NCI-H82 (cell line): ENCODE measurements at places on chromosomes 1 and 21.

DNA sequence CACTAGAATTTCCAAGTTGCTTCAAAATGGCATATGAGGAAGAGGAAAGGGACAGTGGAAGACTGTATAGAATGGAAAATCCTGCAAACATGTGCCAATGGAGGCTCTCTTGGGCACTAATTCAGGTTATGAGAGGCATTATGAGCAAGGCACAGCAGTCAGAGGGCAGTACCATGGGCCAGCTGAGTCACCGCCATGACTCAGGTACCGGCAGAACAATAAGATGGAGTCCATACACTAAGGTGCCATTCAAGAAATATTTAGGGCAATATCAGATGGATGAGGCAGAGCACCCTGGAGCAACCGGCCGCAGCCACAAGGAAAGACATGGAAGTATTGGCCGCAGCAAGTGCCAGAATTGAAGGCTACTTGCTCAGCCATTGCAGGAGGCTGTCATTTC, 25.6 kb upstream of the VAV3 start:
- DNase-seq: no peak

- DNase-seq: no peak
These were observed 1.7 kb upstream of the DYNLT5 start for GRCh38 chr1:66750577-66750976.

DNA sequence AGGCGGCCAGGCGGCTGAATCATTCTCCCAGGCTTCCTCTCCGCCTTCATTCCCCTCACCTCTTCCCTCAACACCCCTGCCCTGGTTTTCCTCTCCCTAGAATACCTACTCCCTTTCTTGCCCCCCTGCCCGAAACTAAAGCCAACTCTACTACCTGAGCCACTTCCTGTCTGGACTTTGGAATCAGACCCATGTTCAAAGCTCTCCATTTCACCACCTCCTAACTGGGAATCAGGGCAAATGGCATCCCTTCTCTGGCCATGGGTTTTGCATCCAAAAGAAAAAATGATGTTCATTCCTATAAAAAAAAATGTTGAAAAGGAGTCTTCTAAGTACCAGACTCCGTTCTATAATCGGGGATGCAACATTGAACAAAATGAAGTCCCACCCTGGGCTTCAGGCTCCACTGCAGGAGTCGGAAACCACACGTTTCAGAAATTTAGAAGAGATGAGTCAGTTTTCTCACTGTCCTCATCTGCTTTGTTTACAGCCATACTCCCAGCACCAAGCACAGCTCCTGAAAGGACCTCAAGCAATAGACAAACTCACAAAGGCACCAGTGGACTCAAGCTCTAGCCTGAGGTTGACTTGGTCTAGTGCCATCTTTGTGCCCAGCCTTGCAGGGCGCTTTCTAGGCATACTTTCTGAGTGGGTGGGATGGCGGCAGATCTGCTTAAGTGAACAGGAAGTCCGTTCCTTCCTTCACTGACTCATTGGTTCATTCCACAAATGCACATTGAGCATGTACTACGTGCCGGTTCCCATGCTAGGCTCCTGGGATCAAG, 176.2 kb downstream of the IGSF21 start:
- no peak for DNase-seq

DNA sequence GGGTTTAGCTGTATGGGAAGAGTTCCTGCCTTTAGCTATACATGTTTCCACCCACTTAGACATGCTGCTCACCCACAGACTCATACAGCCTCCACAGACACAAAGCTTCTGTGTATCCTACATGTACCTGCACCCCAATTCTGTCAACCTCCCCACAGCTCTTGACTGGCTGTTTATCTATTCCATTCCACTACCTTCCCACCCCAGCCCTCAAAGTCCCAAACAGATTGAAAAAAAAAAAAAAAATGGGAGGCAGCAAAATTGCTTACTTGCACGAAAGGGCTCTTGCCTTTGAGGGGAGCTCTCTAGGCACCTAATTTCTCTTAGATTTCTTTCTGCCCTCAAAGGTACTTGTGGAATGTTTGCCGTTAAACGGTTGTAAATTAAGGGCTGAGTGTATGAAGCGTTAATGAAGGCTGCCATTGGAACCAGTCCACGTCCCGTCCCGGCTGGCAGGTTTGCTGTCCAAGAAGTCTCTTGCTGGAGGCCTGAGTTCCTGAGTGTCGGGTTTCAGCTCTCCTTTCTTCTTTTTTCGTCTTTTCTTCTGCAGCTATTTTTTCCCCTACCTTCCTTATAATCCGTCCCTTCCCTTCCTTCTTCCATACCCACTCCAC, 43.6 kb downstream of the PBX1 start:
- DNase-seq: peak; percentile 32

DNA sequence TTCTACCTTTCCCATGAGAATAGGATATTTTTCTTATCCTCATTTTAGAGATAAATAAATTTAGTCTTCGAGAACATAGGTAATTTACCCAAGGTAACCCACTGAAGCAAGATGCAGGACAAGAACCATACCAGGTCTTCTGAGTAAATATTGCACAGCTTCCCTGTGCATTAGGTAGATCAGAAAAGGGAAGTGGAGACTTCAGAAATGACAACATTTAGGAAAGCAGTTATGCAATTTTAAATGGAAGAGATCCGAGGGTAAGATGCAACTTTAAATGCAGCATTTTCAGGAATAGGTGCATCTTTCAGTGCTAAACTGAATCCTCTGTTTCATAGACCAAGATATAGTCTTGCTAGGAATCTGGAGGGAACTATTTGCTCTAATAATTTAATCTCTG, 206.4 kb upstream of the SGIP1 start:
- no peak for DNase-seq

- no peak for DNase-seq
These were observed 47.5 kb upstream of the NTPCR start for GRCh38 chr1:232902774-232903350.

DNA sequence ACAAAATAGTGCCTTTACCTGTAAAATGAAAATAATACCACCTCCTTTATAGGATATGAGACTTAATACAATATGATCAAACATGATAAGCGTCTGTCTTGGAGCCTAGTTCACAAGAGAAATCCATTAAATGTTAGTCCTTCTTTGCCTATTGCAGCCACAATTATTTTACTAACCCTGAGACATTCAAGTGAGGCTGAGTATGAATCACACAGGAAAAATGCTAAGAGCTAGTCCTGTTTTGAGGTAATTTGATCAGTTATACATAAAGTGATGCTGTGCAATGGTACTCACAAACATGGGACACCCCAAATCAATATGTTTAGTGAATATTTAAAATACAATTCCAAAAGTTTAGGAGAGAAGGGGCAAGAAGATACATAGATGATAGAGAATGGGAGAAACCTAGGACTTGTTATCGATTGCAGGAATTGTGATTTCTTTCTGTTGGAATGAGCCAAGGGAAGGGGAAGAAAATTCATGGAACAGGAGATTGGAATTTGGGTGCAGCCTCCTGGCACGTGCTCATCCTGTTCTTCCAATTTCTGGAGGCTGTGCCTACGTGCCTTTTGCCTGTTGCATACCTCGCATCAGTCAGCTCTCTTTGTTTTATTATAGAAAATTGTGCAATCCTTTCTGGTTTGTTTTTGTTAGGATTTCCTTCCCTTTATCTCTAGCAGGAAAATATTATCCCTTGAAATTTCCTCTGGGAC, 39.9 kb upstream of the BACH1 start:
- no peak for DNase-seq

- DNase-seq: peak; percentile 49
These were observed at the start of gene CSF1 for GRCh38 chr1:109910123-109910962. CSF1 (plus strand) TSS chr1:109910849; CDS start chr1:109911024, 175 bp downstream.

GRCh38 chr1:96473791-96474434, 247.7 kb upstream of the PTBP2 start:
- DNase-seq: no peak

- DNase-seq: peak; percentile 15
These were observed 22.4 kb upstream of the ZFYVE9 start for GRCh38 chr1:52119301-52120079.

GRCh38 chr21:38140207-38140903, 116.4 kb upstream of the KCNJ15 start:
- DNase-seq: peak; percentile 94

DNA sequence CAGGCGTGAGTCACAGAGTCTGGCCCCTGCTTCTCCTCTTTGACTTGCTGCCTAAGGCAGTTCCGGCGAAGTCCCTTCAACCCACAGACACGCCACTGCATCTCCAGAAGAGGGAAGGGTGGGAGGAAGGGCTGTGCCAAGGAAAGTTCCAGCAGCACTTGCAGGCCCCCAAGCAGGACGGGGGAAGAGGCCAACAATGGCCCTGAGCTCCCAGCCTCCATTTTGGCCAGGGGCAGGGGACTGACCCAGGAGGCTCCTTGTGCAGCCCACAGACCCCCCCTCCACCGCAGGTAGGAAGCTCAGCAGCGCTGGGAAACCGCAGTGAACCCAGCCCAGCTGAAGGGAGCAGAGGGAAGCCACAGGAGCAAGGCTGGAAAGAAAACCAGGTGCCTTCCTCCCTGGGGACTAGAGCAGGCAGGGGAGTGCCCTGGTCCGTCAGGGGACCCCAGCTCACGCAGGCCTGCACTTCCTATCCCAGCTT, 35.4 kb downstream of the ACOT7 start:
- DNase-seq: no peak

GRCh38 chr1:241990040-241990439, 8.9 kb downstream of the MAP1LC3C start:
- peak; percentile 51 for DNase-seq

GRCh38 chr1:180156631-180157091, 2.0 kb downstream of the QSOX1 start:
- DNase-seq: no peak

DNA sequence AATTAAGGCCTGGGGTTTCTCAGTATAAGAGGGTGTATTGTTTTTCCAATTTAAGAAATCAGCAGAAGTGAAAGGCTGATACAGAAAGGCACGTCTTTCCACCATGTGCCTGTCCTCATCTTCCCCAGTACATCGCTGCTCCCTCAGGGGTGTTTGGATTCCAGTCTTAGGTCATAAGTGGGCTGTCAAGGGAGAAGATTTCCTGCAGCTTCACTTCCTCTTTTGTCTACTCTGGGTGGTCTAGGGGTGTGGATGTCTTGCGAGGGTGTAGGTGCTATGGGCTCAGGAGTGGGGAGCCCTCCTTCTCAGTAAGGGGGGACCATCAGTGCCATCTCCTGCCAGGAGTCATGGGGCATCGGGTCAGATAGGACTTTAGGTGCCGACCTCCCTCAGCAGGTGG, 999.8 kb upstream of the NCAM2 start:
- DNase-seq: no peak

DNA sequence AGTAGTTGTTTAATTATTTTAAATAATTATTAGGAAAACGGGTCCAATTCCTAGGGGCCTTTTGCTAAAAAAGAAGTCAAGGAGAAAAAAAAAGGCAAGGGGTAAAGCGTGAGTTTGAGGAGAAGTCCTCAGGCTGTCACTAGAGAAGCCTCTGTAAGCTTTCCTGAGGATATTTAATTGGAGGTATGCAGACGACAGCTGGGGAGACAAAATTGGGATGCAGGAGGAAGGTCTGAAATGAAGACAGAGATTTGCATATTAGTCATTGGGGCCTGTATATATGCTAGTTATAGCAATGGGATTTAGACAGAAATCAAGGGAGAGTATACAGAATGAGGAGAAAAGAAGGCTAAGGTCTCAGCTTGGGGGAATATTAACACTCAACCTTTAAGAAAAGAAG, 8.6 kb downstream of the ATP6V1G3 start:
- DNase-seq: peak; percentile 75
